Stimulated activated CD4-positive, alpha-beta T cell treated with anti-CD3 and anti-CD28 coated beads, Interleukin-4, amount 100 ng/mL, for 4 hours (primary cell): ENCODE measurements at places on chromosomes 4 and X.

DNA sequence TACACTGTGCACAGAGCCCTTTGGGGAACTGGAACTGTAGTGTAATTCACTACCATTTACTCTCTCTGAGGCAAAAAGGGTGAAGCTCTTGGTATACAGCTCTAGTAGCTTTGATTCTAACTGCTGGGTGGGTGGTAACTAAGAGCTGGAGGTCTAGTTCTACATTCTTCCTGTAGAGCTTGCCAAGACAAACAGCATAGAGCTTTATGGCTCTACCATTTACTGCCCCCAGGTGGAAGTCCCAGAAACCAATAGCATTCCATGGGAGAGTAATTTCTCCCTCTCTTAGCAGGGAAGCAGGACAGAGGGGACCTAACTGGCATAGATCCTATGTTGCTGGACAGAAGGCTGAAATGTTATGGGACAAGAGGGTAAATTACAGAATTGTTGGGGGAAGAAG is 26.7 kb downstream of the HDAC8 start:
- DNase-seq: no peak

GRCh38 chr4:31183256-31183655 is 463.1 kb downstream of the PCDH7 start:
- DNase-seq: no peak

- DNase-seq: no peak
Observed at GRCh38 chrX:116417214-116417613, 19.2 kb upstream of the SLC6A14 start.

GRCh38 chr4:2837904-2838496 is 5.6 kb upstream of the ADD1 start:
- peak; percentile 65 for DNase-seq

- DNase-seq: no peak
Observed at GRCh38 chr4:163663454-163664225, 169.2 kb downstream of the TMA16 start.

DNA sequence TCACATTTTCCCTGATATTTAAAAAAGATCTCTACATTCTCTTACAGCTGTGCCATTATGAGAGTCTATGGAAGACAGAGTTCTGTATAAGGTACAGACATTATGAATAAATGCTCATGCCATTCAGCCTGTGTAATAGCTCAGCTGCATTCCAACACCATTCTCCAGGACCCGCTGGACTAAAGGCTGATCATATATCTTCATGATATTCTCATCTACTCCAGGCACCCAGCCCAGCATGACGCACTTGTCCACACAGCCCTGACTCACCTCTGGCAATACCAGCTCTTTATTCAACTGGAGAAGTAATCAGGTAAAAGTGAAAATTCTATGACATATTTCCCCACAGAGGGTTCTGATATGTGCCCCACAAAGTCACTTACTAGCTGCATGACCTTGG is 437.5 kb upstream of the FGF16 start:
- DNase-seq: no peak

DNA sequence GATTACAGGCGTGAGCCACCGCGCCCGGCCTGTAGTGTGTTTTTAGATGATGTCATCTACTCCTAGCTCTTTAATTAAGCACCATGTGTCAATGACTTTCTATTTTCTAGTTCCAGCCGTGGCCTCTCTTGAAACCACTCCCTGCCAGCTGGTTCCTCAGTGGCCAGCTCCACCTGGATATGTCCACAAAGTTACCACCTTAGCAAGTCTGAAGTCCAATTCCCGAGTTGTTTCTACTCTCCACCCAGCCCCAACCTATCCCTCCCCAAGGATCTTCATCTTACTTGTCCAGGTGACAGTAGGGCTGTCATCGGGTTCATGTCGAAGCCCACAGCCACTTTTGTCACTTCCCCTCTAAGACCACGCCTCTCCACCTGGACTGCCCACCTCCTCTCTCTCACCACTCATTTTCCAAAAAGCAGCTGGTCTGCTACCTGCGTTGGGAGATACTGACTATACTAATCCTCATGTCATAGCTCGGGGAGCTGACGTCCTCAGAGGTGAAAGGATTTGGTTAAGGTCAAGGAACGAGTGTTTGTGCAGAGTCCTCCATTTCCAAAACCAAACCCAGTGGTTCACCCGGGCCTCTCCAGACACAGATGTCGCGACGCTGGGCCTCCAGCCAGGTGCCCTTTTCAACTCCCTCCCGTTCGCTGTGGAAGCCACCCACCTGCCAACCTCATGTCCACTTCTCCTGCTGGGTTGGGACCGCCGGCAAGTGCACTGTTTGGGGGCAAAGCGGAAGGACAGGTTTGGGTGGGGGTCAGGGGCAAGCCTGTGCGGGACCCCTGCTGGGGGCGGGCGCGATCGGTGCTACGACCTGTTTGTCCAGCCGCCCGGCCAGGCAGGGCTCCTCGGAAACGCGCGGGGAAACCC is 704 bp downstream of the FAM3A start:
- no peak for DNase-seq

GRCh38 chrX:134908356-134908755 is 82.4 kb upstream of the SMIM10 start:
- DNase-seq: no peak

- no peak for DNase-seq
Observed at GRCh38 chr4:63937961-63938360, 471.3 kb downstream of the TECRL start.

GRCh38 chr4:16270454-16271328 is 44.4 kb upstream of the TAPT1 start:
- DNase-seq: no peak

DNA sequence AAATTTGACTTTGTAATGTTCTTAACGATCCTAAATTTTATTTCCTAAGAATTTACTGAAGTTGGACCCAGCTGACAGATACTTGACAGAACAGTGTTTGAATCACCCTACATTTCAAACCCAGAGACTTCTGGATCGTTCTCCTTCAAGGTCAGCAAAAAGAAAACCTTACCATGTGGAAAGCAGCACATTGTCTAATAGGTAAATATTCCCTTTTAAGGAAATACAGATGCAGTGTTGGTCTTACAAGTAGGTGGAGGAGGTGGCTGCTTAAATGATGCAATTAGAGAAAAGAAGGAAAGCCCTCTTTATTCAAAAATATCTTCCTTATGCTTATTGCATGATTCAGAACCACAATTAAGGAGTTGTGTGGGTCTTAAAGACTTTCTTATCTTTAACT is 73.5 kb downstream of the RS1 start:
- DNase-seq: no peak

GRCh38 chr4:58940167-58940566 is 1830.0 kb upstream of the IGFBP7 start:
- DNase-seq: no peak

DNA sequence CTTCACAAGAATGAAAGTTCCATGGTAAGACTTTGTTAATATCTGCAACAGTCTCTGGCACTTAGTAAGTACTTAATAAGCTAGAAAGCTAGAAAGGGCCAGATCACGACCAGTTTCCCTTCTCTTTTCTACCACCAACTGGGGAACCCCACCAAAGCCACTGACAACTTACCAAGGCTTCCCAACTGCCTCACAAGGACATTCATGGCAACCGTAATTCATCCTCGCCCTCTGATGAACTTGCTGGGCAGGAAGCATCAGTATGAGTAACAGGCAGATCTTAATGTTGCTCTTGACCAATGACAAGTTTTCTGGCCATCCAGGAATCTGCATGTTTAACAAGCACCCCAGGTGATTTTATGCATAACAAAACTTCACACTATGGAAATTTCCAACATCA is 23.2 kb upstream of the ZCCHC13 start:
- DNase-seq: no peak

DNA sequence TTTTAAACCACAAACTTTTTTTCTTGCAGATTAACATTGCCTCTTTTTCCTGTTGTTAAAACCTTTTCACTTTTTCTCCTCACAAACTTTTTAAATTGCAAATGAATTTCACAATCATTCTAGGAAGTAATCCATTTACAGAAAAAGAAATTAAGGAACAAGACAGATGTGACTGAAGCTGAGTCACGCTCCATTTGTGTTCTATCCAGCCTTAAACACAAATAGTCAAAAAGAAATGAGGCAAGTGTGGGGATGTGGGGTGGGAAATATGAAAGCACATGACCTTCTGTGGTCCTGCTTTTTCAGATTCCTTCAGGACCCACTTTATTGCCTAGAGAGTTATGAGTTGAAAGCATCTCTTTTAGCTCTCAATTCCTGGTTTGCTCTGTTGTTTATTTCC is 197.0 kb downstream of the ADGRL3 start:
- DNase-seq: no peak

GRCh38 chrX:110212299-110212698 is 105.6 kb downstream of the AMMECR1 start:
- DNase-seq: no peak

DNA sequence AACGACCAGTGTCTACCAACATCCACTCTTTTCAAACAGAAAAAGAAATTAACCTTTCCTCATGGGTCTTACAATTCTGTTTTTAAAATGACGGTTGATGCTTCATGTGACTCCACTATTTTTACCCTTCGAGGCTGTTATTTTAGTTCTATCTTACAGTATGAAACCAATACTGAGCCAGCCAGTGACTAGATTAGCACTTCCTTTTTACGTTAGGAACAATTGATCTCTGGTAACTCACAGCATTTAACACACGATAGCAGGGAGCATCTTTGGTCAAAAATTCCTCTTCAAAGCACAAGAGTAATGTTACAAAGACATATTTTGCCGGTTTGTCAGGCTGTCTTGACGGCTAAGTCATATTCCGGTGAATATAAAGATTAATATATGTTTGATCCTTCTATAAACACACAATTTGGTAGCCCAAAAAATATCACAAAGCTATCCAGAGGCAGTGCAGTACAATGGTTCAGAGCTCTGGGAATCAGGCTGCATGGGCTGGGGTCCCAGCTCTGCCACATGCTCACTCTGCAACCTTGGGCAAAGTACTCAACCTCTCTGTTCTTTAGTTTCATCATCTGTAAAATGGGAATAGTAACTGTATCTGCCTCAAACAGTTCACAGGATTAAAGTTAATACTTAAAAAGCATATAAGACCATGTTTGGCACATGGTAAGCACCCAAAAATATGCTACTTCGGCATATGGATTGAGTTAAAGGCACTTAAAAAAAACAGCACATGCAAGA is 62.9 kb upstream of the TXK start:
- DNase-seq: no peak

GRCh38 chrX:426881-427280 is 40.2 kb upstream of the PPP2R3B start:
- DNase-seq: no peak

DNA sequence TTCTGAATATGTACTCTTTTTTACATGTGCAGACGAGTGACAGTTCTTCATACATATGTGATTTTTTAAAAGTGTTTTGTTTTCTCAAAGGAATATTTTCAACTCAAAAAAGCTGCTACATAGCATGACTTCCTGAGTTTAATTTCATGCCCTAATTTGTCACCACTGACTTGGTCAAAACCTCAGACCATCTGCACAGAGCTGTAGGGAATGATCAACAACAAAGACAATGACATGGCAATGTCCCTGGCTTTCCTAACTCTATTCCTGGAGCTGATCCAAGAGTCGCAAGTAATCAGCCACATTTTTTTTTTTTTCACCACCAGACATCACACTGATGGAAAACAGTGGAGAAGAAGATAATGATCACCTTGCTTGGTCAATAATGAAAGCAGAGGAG is 97.7 kb downstream of the TMA16 start:
- no peak for DNase-seq

DNA sequence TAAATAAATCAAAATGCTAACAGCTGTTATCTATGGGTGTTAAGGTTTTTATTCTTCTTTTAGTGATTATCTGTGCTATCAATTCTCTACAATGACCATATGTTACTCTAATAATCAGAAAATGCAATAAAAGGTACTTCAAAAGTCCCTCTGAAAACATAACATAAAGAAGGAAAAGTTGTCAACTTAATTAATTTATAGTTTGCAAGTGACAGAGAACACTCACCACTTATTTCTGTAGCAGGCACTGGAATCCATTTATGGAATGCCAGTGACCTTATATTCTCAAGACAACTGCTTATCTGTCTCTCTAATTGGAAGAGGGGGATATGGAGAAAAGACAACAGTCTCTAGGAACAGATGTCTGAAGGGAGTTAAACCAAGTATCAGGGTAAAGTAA is 25.6 kb upstream of the PLS3 start:
- DNase-seq: no peak

GRCh38 chrX:28542791-28543190 is 44.5 kb upstream of the IL1RAPL1 start:
- DNase-seq: no peak

DNA sequence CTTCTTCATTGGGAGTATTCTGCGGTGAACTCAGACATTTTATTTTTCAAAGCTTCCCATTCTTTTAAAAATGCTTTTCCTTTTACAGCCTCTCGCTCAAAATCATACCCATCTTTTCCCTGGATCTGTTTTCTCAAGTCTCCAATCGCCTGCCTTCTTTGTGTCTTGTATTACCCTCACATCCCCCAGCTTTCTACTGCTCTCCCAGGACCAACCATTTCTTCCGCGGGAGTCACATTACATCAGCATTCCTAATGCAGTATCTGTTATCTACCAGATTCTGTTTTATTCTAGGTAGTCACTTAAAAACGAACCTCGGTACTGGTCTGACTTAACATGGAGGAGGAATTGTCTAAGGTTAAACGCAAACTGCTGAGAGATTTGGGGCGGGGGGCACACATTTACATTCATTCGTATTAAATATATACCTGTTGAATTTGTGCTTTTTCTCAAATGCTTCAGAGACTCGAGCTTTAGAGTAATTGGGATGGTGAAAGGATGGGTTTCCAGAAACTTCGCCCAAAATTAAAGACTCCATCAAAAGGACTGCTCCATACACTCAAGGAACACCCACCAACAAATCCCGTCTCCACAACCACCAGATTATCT is 493 bp upstream of the UCHL1 start:
- no peak for DNase-seq

GRCh38 chrX:19728915-19729314 is 158.5 kb downstream of the SH3KBP1 start:
- DNase-seq: no peak

DNA sequence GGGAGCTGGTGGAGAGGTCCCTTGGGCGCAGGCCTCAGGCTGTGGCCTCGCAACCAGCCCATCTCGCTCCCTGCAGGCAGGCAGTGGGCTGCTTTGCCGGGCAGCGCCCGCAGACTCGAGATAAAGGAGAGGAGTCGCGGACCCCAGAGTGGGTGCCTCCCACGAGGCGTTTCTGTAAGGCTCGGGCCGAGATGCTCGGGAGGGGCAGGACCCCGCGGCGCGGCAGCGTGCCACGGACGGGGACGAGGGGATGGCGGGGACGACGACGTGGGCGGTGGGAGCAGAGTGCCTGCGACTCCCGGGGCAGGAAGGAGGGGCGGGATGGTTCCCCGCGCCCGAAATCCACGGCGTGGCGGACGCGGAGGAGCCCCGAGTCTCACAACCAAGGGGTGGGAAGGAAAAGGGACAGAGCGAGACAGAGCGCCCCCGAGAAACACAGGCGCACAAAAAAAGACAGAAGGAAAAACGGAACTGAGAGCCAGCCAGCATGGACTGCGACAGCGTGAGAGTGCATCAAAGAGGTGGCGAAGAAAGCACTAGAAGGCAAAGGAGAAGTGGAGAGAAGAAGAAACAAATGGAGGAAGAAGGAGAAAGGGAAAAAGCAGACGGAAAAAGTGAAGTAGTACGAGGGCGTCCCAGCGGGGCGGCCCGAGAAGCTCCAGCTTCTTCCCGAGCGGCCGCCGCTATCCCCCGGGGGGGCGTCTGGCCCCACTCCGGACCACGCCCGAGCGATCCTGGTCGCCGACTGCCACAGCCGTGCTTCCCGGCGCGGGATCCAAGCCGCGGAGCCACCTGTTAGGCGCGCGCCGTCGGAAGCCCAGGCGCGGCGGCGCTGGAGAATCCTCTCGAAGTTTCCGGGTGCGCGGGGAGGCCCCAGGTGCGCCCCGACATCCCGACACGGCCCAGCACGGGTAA is 1.5 kb downstream of the BEND4 start:
- no peak for DNase-seq
